ENCODE measurements at places on chromosomes 4 and X. TPM values are rescaled to one million over a fixed set of nuclear protein-coding genes. Genes with fewer than 3 reads are reported as not detected.

MSX1 gene
- 0.25 TPM for total RNA-seq

DNA sequence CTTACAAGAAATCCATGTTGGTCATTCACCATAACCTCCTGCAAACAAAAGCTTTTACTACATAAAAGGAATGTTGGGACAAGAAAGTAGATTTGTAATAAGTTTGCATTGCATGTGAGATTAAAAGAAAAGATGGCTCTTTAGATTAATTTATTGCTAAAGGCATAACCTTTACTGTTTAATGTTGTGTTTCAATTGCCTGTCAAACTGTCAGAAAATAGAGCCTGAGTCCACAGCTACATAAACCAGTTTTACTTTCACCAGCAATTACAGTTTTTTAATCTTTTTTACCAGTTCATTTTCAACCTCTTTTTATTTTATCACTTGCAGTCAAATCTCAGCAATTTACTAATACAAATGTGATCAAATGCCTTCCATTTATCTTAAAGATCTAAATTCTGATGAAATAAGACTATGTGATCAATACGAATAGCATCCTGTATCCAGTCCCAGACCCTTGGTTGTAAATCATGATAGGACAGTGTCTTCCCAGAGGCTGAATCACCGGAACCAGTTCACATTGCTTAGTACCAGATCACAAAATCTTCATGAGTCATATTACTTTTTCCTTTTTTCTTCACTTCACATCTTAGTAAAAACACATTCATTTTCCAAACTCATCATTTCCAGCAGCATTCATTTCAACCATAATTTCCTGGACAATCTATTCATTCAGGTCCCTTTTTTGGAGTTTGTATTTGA lies 95.4 kb upstream of the FRG1 start:
- DNase-seq = no peak

- DNase-seq = no peak
Measured at GRCh38 chr4:100540131-100540530, 22.3 kb upstream of the EMCN start.

GRCh38 chrX:50805276-50805675 lies 8.7 kb downstream of the SHROOM4 start:
- no peak for DNase-seq

DNA sequence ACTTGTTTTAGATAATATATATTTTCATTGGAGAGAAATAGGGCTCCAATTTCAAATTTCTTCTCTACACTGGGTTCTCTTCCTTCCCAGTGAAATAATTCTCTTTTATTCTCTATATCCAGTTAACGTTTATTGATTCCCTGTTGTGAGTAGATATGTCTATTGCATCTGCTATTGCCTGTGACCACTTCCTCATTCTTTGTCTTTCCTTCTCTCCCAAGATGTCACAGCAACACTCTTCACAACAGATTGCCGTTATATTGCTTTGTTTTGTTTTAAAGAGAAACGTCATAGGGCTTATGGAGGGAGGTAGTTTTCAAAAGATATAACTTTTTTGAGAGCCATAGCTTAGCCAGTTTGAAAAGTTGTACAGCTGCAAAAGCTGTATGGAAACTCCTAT lies 343.8 kb downstream of the ARHGAP24 start:
- DNase-seq = no peak

DNA sequence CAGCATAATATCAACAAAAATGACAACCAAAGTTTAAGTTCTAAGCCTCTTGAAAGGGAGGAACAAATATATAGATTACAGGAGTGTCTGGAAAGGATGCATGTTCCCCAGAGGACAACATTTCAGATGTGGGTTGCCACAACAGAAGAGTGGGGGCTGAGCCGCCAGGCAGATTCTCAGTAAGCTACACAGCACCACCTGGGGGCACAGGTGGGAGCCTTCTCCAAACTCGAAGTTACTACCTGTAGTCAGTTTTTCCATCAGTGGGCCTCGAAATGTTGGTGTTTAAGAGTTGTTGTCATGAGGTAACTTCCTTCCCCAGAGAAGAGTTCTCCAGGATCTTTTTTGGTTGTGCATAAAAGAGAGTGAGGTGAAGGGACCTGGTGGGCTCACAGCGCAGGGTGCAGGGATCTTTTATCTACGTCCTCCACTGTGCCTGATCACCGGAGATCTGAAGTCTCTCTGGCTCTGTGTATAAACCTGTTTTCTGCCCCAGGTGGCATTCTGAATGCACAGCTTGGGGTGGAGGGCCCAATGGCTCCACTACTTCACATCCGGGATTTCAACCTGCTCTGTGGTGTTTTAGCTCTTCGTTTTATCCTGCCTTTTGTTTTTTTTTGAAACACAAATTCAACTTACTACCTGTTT lies 58.4 kb upstream of the STS start:
- DNase-seq = no peak

DNA sequence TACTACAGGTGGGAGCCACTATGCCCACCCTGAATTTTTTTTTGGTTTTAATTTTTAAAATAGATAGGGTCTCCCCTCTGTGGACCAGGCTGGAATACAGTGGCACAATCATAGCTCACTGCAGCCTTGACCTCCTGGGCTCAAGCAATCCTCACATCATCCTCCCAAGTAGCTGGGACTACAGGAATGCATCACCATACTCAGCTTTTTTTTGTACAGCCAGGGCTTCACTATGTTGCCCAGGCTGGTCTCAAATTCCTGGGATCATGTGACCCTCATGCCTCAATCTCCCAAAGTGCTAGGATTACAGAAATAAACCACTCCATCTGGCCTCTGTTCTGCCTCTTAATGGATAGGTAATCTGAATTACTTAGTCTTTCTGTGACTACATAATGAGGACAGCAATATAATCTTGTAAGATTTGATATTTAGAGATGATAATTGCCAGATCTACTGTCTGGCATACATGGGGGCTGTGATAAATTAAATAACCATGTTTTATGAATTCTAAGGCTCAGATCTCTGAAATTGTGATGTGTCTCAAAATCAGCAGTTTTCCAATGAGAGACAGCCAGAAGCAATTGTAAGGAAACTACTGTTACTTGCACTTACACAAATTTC lies 26.7 kb downstream of the PDS5A start:
- DNase-seq = no peak

Measured in colonic mucosa (tissue), 4 donors.